Activated CD8-positive, alpha-beta memory T cell treated with anti-CD3 and anti-CD28 coated beads for 1 hour (primary cell): ENCODE measurements at places on chromosomes 5 and 9.

GRCh38 chr5:165834891-165835290 lies 2329.5 kb downstream of the MAT2B start:
- no peak for DNase-seq

- DNase-seq, result no peak
Observed at GRCh38 chr5:83924891-83925290, 204.2 kb upstream of the HAPLN1 start.

GRCh38 chr5:95543017-95543705 lies 11.6 kb downstream of the SKIC3 start:
- no peak for DNase-seq

DNA sequence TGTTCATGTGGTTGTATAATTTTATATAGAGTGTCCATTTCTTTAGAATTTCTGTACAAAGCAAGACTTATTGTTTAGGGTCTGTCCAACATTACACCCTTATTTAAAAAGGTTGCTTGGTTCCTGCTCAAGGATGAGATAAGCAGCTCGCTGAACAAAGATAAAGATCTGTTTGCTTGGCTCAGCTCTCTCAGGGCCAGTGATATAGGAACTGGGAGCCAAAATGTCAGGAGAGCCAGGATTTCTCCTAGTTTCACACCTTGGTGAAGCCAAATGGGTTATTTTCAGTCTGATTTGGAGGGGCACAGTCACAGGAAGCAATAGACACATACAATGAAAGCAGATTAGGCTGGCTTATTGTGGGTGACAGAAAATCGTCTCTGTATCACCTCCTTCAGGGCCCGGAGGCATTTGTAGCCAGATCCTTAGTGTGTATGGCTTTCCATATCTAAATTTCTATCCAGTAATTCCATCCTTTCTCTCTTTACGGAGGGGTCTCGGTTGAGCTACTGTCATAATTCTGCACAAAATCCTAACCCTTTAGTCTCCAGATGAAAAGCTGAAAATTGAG lies 396.4 kb downstream of the TMEM232 start:
- DNase-seq, result no peak

- no peak for DNase-seq
Observed at GRCh38 chr9:108333530-108333983, 522.2 kb downstream of the ACTL7B start.

- DNase-seq, result no peak
Observed at GRCh38 chr9:104899759-104900247, 28.2 kb downstream of the ABCA1 start.

- no peak for DNase-seq
Observed at GRCh38 chr5:84086511-84086910, 298.2 kb downstream of the EDIL3 start.
